ENCODE measurements at places on chromosomes 11 and 22.

- DNase-seq = no peak
Observed at GRCh38 chr11:2760196-2760871, 60.5 kb upstream of the KCNQ1OT1 start.

DNA sequence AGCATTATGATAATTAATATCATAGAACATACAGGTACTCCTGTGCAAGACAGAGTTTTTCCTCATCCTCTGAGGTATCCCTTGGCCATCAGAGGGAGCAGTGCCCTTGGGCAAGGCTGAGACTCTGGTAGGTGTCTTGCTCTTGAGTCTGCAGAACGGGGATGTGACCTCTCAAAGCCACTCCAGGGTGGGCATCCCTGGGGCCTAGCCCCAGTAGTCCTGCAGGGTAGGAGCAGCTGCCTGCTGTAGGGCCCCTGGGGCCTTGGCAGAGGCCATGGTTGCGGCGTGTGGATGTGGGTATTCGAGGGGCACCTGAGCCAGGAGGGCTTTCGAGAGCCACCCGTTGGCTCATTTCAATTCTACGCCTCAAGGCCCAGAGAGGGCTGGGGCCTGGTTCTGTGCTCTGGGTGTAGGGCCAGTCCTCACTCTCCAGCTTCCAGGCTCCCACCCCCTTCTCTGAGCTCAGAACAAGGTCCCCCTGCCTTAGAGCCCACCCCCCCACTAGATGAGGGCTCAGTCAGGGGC lies 7.7 kb upstream of the OMP start:
- DNase-seq = no peak

- peak; percentile 53 for DNase-seq
Observed at GRCh38 chr11:26805001-26805400, 83.1 kb upstream of the SLC5A12 start.

- peak; percentile 84 for DNase-seq
Observed at GRCh38 chr22:37661160-37661924, 2.8 kb downstream of the PDXP start.

- peak; percentile 77 for DNase-seq
Observed at GRCh38 chr11:12456651-12457579, 79.5 kb downstream of the PARVA start.

- no peak for DNase-seq
Observed at GRCh38 chr11:12815129-12815480, 140.9 kb downstream of the TEAD1 start.

DNA sequence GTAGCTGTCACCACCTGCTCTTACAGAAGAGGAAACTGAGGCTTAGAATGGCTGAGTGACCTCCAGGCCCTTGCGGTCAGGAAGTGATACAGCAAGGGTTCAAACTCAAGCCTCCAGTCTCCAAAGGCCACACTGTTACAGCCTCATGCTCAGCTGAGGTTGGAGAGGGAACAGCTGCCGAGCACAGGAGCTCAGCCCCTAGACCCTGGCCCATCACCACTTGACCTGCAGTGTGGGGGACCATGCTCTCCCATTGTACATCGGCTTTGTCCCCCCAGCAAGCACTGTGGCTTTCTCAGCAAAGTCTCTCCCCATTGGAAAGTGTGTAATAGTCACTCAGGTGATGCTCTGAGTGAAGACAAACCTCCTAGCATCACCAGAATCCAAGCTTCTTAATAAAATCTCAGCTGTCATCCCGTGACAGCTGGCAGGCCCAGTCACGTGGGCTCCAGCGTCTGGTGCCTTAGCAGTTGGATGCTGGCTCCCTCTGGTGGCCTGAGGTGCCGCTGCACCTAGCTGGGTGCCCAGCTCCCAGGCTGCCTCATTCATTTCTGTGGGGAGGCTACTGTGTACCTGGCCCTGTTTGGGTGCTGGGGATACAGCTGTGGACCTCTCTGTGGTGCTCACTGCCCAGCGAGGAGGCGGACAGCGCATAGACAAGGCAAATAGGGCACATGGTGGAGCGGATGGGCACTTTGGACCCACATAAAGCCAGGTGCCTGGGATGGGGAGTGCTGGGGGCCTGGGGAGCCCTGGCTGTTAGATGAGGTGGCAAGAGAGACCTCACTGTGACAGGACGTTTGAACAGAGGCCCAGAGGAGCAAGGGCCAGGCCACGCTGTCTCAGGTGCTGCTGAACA lies 19.1 kb upstream of the MYRF start:
- DNase-seq = peak; percentile 92

- DNase-seq = no peak
Observed at GRCh38 chr11:61071208-61071681, 31.0 kb upstream of the CD5 start.

DNA sequence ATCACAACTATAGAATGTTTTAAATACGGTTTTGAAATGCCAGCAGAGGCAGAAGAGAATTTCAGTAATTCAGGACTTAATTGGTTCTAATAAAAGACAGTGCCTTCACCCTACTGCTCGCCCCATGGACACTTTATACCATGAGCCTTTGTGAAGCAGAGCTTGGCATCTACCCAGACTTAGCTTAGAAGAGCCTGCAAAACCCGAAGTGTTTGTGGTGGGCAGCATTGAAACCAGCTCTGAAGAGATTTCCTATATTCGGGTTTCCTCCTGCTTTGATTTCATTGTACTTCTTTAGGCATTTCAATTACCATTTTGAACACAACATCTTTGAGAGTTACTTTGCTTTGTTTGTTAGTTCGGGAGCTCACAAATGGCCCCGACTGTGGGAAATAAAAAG lies 185.1 kb upstream of the MTNR1B start:
- no peak for DNase-seq

GRCh38 chr11:47415949-47416472 lies 7.6 kb downstream of the SLC39A13 start:
- DNase-seq = peak; percentile 95

- DNase-seq = no peak
Observed at GRCh38 chr11:132301900-132302299, 931.5 kb downstream of the NTM start.

- no peak for DNase-seq
Observed at GRCh38 chr22:50171319-50171964, 911 bp downstream of the PANX2 start.
